ENCODE measurements at places on chromosomes 11 and 22.

DNA sequence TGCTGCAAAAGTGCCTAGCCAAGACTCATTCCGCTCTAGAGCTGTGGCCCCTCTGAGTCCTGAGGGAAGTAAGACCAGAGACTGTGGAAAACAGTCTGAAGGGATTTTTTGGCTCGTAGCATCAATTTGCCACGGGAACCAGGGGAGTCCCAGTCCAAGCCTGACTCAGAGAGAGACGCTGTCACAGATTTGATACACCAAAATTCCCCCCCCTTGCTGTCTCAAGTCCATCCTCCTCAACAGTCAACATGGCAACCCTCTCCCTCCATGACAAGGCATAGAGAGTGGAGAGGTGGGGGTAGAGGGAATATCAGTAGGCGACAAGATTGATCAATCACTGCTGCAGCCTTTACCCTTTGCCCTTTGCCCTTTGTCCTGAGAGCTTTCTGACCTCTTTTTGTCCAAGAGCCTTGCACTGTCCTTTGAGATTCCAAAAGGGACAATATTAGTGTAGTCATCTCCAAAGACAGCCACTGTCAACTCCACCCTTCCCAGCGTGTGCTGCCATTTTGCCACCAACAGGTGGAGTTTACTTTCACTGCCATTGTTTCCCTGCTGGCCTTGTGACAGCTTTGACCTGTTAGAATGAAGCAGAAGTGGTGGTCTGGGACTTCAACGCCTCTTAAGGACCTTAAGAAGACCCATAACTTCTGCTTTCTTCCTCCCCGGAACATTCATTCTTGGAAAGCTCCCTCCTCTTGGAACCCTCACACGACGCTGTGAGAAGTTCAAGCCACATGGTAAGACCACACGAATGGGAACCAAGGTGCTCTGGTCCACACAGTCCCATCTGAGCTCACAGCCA is 7.3 kb downstream of the SLC15A3 start:
- DNase-seq = no peak

DNA sequence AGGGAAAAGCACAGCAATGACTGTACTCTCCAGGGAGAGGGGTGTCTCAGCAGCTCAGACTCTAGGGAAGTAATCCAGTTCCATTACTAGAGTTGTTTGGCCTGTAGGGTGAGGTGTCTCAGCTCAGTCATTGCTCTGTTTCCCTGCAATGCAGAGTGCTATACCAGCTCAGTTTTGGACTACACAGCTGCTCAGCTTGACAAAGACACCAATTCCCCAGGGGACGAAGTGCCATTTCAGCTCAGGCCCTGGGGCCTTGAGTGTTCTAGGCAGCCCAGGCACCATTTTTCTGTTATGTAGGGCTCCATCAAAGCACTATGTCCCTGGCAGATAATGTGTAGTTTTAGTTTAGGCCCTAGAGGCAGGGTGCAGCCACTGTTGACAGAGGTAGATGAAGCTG is 18.2 kb downstream of the CALCB start:
- DNase-seq = no peak

DNA sequence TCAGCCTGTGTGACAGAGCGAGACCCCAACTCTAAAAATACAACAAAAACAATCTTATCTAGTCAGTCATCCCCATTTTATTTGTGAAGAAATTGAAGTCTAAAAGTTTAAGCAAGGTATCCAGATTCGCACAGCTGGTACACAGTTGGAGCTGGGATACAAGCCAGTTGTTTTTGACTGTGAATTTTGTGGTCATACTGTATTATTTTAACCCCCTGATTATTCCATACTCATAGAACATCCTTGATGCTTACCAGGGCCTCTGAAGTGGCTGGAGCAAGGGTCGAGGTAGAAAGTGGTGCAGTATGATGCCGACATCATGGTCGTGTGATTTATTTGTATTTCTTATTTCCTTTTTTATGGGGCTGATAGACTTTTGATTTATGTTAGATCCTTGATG is 50.0 kb downstream of the BID start:
- DNase-seq = no peak

DNA sequence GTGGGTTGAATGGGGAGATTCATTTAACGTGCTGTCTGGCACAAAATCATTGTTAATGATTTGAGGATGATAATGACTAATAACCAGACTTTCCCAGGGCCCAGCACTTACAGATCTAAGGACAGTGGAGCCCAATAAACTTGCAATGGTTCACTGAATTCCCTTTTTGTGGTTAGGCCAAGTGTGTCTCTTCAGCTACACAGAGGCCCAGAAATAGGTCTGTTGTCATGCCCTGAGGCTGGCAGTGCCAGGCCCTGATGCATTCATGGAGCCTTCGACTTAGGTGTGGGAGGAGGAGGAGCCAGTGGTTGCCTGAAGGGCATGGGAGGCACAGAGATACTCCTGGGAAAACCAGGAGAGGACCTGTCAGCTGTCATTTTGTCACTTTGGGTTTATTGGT is 56.1 kb downstream of the KIAA1671 start:
- DNase-seq = peak; percentile 2

GRCh38 chr22:47613606-47614350 is 851.3 kb downstream of the TBC1D22A start:
- no peak for DNase-seq

GRCh38 chr11:28756977-28757376 is 648.8 kb downstream of the METTL15 start:
- peak; percentile 66 for DNase-seq

DNA sequence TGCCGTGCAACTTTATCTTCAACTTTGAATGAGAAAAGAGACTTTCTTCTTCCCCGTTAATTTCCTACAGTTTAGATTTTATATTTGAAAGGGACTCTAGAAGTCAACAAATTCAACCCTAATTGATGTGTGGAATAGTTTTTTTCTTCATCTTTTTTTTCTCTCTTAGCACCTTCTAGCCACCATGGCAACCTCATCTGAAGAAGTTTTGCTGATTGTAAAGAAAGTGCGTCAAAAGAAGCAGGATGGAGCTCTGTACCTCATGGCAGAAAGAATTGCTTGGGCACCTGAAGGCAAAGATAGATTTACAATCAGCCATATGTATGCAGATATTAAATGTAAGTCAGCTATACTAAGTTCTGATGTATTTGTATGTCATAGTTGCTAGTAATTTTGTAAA is 10.5 kb downstream of the GTF2H1 start:
- no peak for DNase-seq

GRCh38 chr11:35372565-35373283 is 46.6 kb downstream of the SLC1A2 start:
- no peak for DNase-seq

- DNase-seq = no peak
Observed at GRCh38 chr11:79371724-79372123, 69.1 kb downstream of the TENM4 start.

DNA sequence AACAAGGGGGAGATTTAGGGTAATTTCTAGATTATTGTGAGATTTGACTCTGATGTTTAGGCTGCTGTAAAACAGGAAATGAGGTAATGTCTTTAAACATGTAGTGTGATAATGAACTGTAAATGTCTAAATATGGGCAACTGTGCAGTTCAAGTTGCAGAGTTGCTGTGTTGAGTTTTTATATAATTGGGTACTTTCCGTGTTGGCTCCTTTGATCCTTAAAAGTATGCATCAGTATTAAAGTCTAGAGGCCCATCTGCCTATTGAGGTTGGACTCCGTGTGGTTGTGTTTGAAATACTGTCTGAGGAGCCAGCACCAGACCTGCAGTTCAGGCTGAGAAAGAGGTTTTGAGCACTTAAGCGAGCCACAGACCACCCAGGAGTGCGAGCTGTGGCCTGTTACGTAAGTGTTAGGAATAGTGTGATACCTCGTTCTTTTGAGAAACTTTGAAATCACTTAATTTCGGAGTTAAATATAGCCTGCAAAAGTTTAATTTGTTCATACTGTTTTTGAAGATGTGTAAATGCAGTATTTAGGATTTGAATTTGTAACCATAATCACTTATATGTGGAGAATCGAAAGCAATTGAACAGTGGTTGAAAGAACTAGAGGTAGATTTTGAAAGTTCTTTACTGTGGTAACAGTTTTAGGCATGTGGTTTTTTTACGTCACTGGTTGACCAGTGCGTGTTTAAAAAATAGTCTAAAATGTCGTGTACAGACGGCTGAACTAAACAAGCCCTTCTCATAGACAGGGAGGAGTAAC is 9.0 kb downstream of the FAM118A start:
- DNase-seq = no peak

- DNase-seq = no peak
Observed at GRCh38 chr11:3099178-3099577, 42.0 kb upstream of the CARS1 start.
